ENCODE measurements at places on chromosomes 7 and 10.

DNA sequence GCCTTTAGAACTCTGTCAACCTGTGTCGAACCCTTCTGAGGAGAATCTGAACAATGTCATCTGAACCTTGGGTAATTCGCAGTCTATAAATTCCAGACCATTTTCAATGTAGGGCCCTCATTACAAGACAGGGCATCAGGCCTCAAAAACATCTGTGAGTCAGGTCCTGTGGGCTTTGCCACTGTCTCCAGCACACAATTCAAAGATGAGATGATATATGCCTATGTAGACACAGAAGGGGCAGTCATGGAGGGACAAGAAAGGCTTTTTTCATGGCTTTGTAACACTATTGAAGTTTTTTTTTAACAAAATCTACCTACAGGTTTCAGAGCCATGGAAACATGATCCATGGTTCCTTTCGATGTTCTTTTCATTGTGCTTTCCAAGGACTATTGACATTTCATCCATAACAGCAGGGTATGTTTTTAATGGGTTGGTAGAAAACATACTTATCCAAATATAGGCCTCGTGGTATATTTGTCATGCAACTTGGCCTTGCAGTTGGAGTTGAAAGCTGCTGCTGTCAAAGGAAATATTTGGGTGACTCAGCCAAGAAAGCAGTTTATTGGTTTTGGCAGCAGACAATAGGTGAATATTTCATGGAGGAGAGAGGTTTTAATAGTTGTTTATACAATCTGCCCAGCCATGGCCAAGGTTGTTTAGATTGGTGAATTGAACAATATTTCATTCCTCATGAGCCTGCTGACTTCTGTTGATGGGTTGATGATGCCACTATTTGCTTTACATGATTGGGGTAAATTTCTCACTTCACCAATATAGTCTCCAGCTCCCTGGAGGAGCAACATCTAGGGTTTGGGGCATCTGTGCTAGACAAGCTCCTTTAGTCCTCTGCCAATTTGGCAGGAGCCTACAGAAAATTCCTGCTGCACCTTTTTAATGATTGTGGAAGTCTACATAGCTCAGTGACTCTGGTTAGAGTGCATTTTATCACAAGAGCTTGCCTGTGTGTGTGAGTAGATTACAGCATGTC, 158.4 kb upstream of the TMEM72 start:
- no peak for DNase-seq

GRCh38 chr7:51121931-51122425, 194.6 kb downstream of the COBL start:
- no peak for DNase-seq

DNA sequence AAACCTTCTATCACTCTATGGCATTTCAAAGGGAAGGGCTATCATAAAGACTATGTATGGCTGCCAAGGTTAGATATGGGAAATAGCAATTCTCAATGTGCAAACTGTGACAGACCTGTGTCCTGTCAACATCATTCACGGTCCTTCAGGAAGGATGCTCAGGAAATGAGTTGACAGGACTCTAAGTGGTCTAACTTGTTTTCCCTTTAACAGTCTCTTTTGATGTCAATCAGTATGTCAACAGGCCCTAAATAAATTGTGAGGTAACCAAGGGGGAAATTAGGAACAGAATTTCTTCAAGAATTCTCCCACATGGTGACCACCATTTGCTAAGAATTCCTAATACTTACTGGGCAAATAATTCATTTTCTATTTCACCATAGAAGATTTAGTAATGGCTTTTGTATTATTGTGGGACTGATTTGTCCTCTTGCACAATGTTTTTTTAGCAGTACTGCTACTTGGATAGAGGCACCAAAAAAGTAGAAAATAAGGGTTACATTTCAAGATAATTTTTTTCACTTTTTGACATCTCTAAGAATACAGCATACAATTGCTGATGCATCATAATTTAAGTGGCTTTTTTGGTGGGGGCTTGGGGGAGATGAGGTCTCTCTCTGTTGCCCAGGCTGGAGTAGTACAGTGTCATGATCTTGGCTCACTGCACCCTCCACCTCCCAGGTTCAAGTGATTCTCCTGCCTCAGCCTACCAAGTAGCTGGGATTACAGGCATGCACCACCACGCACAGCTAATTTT, 275.8 kb downstream of the CACNA2D1 start:
- no peak for DNase-seq

DNA sequence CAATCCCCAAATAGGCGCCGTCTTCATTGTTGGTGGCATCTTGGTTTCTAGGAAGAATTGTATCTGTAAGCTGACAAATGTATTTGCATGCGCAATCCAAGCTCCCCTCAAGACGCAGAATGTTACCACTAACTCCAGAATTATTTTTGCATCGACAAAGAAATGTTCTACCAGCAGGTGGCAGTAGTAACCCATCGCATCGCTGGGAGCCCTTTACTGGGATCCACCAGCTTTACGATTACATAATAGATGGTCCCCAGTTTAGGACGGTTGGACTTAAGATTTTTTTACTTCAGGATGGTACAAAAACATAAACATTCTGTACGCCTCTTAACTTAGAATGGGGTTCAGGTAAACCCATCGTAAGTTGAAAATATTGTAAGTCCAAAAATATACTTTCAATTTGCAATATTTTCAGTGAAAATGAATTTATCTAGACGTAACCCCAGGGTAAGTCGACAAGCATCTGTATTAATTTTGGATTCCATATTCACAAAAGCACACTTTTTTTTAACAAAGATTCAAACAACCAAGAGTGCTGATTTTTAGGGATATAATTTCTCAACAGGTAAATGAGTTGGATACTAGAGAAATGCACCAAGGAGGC, 114.0 kb upstream of the COBL start:
- no peak for DNase-seq

- DNase-seq: peak; percentile 69
Observed at GRCh38 chr7:158279539-158280447, 307.8 kb downstream of the PTPRN2 start.

DNA sequence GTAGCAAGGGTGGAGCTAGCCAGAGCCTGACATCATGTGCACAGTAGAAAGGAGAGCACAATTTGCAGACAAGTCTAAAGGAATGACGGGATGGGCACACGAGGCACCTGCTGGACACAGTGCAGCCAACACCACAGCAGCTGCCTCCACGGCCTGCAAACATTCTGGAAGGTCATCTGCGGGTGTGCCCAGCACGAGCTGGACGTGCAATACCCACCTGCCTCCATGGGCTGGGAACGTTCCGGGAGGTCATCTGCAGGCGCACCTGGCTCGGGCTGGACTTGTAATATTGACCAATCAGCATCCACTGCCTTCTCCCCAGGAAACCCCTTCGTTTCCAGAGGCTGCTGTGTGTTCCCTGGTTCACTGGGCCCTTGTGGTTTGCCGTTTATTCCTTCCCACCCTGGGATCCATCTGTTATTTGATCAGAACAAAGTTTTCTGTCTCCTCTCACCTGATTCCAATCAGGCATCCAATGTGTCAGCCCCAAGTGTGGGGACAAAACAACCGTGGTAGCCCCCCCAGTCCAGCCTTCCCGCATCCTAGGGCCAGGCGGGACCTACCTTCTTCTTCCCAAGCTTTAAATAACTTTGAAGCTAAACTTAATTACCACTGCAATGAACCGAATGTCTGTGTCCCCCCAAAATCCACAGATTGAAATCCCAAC, 243.4 kb upstream of the PPP2R2D start:
- peak; percentile 17 for DNase-seq

- no peak for DNase-seq
Observed at GRCh38 chr10:94349327-94349726, 13.4 kb downstream of the NOC3L start.

DNA sequence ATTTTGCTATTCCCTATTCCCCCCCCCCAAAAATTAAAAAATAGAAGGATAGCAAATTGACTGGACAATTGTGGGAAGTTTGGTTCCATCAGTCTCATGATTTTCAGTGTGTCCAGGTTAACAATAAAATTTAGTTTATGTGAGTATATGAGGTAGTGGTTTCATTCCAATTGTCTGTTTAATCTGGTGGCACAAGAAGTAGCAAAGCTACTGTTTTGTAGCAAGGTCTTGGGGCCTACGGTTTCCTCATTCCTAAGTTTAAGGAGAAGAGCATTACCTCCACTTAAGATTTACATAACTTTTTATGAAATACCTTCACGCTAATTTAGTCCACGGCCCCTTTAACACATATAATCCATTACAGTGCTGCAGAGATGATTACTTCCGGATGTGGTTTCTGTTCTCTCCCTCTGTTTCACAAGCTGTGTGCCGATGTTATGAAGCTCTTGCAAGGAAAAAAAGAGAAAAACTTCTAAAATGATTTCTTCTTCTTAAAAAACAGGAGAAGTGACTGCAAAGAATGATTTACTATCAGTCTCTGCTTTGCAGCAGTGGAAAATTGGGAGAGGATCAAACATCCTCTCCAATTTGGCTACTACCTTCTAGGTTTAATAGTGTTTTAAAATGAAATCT, 32.7 kb upstream of the NPVF start:
- no peak for DNase-seq
